ENCODE measurements at places on chromosomes 1 and 21. TPM values are rescaled to one million over a fixed set of nuclear protein-coding genes. Genes with fewer than 3 reads are reported as not detected.
A peak's percentile ranks its signal among the peaks of the same experiment; 100 is the strongest.

The IGSF21 gene
- not detected for total RNA-seq

The OR6N1 gene
- not detected for total RNA-seq

The PGBD2 gene
- 6.7 TPM for total RNA-seq

The SNX7 gene
- 24.4 TPM for total RNA-seq

The GJA9 gene
- total RNA-seq, result not detected

The CRYAA gene
- not detected for total RNA-seq

The PRKAB2 gene
- total RNA-seq, result 10.6 TPM

The OLFML3 gene
- 40.9 TPM for total RNA-seq

The CGN gene
- total RNA-seq, result 0.36 TPM

The KLF17 gene
- 0.28 TPM for total RNA-seq

The NCDN gene
- 9.7 TPM for total RNA-seq

GRCh38 chr1:39354572-39354971 lies 136.9 kb upstream of the BMP8A start:
- DNase-seq, result no peak

DNA sequence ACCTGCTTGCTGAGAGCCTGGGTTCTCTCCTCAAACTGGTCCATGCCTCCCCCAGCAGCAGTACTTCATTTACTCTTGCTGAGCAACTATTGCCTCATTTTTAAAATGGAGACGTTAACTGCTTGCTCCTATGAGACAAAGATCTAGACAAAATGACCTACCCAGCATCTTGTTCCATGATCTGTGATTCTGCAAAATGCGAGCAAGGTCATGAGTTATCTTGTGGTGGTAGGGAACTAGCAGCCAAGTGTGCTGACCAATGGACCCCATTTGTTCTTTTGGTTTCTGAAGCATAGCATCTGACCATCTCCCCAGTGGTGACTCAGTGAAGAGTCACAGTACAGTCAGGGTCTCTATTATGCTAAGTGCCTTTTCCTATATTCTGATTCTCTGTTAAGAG lies 40.4 kb downstream of the TBX15 start:
- peak; percentile 46 for DNase-seq

DNA sequence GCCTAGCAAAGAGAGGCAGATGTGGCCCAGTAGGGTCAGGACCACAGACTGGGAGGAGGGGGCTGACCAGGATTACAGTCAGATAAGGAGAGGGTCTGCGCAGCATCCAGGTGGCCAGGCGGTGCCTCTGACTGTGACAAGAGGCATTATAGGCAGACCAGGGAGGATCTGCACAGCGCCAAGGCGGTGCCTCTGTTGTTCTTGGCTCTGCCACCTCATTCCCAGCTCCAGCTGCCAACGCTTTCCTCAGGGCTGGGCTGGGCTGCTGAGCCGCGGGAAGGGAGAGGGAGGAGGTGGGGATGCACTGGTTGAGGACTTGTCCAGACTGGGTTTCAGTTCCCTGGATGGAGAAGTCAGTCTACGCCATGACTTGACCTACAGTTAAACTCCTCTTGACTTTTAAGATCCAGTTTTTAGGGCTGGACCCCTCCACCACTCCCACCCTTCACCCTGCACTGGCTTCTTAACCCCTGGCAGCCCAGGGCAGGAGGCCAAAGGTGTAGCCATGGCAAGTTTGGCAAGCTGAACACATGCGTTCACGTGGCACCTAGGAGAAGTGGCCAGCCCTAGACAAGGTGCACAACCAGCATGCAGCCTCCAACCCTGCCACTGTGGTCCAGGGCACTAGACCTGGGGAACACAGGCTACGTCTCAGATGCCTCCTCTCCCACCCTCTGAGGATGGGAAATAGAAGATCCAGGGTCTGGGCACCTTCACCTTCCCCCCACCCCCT lies 4.5 kb upstream of the CRABP2 start:
- peak; percentile 62 for DNase-seq

GRCh38 chr1:173043253-173043652 lies 7.5 kb downstream of the TNFSF18 start:
- DNase-seq, result peak; percentile 63

DNA sequence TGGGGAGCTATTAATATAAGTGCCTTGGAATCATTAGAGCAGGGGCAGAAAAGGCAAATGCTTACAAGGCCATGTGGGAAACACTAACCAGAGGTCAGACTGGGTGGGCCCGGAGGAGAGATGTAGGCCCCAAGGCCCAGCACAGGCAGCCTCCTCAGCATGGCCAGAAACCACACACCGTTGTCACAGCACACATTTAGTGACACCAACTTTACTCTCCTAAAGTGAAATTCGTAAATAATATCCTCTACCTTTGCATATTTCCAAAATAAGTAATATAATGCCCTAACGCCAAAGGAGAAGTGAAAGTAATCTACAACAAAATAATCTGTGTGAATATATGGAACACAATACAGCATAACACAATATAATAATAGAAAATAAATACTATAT lies 62.6 kb downstream of the KIF21B start:
- DNase-seq, result no peak

DNA sequence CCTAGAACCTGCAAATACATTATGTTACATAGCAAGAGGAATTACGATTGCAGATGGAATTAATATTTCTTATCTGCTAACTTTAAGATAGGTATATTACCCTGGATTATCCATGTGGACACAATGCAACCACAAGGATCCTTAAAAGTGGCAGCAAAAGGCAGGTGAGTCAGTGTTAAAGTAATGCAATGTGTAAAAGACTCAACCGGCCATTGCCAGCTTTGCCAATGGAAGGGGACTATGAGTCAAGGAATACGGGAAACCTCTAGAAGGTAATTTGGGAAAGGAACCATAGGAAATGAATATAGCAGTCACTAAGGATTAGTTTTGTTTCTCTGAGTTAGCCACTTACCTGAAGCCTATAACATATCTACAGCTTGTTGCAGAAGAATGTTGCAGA lies 692.1 kb upstream of the ZP4 start:
- DNase-seq, result no peak

DNA sequence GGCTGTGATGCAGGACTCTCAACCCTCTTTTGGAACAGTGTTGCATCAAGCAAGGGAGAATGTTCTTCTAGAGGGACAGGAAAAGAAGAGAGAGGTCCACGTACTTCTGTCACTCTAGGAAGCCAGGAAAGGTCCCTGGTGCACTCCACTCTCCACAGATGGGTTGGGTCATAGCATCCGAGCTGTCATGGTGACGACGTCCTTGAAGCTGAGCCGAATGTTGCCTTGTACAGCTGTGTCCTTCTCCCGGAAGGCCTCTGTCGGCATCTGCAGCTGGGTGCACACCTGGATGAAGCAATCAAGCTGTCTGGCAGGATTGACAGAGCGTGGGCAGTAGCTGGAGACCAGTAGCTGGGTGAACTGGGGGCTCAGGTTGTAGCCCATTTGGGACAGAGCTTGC lies 12.5 kb downstream of the MDM4 start:
- no peak for DNase-seq

- DNase-seq, result no peak
Measured at GRCh38 chr1:60895701-60896100, 186.7 kb upstream of the NFIA start.

DNA sequence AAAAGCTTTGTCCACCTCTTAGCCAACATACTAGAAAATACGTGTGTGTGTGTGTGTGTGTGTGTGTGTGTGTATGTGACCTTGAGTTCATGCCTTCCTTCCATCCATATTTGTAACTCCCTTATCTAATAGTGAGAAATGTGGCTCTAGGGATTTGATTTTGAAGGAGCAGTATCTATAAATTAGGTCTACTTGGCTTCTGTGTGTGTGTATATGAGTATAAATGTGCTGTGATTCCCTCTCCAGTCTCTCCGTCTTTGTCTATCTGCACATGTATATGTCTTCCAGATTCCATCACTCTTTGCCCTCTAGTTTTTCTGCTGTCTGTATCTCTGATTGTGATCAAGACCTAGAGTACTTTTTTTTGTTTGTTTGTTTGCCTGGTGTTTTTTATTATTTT lies 11.9 kb upstream of the NBL1 start:
- no peak for DNase-seq

- no peak for DNase-seq
Measured at GRCh38 chr1:248733566-248733965, 22.0 kb downstream of the LYPD8 start.

- DNase-seq, result no peak
Measured at GRCh38 chr1:10353282-10353681, 45.6 kb upstream of the PGD start.

- no peak for DNase-seq
Measured at GRCh38 chr1:43850591-43851233, 82.9 kb upstream of the ARTN start.

DNA sequence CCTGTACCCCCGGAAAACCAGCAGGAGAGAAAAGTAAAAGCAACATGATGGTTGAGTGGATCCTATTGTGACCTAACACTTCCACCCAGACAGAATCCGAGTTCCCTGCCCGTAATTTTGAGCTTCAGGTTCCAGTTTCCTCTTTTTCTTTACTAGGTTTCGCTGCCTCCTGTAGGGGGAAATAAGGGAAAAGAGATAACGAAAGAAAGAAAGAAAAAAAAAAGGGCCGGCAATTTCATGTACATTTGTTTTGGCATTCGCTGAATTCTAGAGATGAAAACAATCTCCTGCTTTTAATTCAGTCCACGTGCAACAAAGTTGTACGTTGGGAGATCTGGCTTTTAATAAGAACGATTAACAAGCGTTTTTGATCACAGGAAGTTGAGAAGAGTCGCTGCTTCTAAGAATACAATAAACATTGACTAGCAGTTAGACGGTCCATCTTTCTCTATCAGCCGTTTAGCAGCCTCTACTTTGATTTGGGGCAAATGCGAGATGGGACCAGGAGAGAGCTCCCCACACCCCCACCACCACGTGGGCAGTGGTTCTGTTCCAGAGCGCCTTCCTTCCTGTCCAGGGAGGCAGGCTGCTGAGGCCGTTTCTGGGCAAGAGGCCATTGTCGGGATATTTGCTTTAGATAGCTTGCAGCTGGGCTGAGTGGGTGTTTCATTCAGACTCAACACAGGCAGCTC lies 155.9 kb upstream of the RUNX1 start:
- peak; percentile 98 for DNase-seq

- no peak for DNase-seq
Measured at GRCh38 chr21:31647650-31648049, 11.8 kb upstream of the SOD1 start.

GRCh38 chr1:67590329-67590728 lies 94.7 kb upstream of the GADD45A start:
- DNase-seq, result peak; percentile 45

DNA sequence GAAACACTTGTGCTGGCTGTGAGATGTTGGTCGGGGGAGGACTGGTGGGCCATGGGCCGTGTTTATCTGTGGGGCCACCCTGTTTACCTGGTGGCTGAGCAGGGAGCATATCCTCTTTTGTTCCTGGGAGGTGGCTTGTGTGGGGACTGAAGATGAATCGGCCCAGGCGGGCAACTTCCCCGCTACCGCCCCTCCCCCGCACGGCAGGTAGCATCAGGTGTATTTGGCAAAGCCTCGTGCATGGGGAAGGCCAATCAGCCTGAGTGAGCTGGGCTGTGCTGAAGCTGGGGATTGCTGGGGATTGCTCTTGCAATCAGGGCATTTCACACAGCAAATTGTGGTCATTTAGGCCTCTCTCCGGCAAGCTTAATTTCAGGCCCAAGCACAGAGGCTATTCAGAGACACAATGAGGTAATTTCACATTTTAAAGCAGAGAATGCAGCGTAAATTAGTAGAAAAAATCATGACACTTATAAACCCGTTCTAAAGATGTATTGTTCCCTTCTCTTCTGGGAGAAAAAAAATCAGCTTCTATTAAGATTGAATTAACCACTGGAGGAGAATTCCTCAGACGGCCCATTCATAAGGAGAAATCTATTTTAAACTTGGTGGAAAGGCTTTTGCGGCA lies 197.7 kb upstream of the POU3F1 start:
- no peak for DNase-seq

DNA sequence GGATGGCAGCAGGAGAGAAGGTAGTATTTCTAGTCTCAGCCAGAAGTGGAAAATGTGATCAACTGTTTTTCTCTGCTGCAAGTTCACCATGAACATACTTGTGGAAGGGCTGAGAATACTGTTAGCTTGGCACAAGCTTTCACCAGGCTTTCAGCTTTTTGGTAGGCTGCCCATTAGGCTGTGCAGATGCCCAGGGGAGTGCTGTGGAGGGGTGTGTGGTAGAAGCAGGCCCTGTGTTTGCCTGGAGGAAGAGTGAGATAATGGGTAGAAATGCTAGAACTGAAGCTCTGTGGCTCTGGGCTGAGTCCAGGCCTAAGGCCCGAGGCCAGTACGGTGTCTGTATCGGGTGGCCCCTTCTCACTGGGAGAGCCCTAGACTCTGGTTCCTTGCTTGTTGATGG lies 9.8 kb downstream of the DNAJC6 start:
- DNase-seq, result no peak

- no peak for DNase-seq
Measured at GRCh38 chr1:227885135-227885647, 62.5 kb downstream of the WNT9A start.

GRCh38 chr1:39485046-39485803 lies 6.2 kb upstream of the BMP8A start:
- DNase-seq, result no peak

DNA sequence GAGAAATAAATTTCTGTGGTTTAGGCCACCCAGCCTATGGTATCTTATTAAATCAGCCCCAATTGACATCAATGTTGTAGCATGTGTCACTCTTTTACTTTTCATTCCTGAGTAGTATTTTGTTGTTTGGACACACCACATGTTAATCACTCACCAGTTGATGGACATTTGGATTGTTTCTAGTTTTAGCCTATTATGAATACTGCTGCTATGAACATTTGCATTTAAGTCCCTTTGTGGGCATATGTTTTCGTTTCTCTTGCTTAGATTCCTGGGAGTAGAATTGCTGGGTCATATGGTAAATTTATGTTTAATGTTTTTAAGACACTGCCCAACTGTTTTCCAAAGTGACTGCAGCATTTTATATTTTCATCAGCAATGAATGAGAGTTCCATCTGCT lies 50.2 kb upstream of the NUF2 start:
- DNase-seq, result no peak

GRCh38 chr1:189782295-189782694 lies 695.4 kb downstream of the BRINP3 start:
- no peak for DNase-seq
